Mesothelial cell of epicardium (in vitro differentiated cells): ENCODE measurements at places on chromosomes 2 and 18. TPM values are rescaled to one million over a fixed set of nuclear protein-coding genes. Genes with fewer than 3 reads are reported as not detected.

SRBD1 gene
- 16.2 to 22.6 TPM (median 19.3 TPM) in 3 replicates for total RNA-seq

SNORC gene
- total RNA-seq, result 3.4 to 6.0 TPM (median 4.1 TPM) in 3 replicates

POTEI gene
- total RNA-seq, result 7.0 to 7.3 TPM (median 7.1 TPM) in 3 replicates

TRIM43 gene
- not detected in 3 replicates for total RNA-seq

DNA sequence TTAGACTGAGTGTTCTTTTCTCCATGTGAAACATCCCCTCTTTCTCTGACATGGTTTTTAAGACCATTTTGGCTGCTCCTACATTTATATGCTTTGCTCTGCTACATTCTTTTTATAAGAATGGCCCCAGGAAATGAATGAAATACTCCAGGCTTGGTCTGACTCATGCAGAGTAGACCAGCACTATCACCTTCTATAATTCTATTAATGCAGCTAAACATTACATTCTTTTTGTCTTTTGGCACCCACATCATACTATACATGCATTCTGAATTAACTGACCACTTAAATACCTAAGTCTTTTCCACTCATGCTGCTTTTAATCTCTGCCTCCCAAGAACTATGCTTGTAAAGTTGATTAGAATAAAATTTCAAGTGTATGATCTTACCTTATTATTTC, 94.1 kb downstream of the AAK1 start:
- no peak for DNase-seq

DNA sequence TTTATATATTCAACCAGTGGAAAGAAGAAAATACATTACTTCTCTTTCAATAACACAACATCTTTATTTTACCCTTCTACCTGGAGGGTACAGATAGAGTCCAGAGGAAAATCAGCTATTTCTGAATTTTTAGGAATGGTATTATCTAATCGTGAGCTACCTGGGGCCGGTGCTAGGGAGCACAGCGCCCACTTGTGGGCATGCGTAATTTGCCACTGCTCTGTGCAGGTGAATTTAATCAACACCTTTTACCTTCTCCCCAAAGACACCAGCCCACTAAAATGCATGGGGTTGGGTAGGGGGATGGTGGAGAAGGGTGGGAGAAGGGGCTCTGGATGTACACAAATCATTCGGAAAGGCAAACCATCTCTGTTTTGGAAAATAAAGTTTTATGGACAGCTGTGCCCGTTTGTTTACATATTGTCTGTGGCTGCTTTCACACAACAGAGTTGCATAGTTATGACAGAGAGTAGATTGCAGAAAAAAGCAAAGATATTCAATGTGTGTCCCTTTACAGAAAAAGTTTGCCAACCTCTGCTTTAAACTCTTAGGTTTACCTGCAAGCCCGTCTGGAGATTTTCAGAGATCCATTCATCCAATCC, 51.5 kb upstream of the DCC start:
- no peak for DNase-seq
